ENCODE measurements at places on chromosomes 11 and 22.

GRCh38 chr11:116791813-116792143 is at the start of gene APOA5:
Gene APOA5 (minus strand): TSS chr11:116791879. CDS start chr11:116791860, 19 bp downstream.
- no peak for DNase-seq

DNA sequence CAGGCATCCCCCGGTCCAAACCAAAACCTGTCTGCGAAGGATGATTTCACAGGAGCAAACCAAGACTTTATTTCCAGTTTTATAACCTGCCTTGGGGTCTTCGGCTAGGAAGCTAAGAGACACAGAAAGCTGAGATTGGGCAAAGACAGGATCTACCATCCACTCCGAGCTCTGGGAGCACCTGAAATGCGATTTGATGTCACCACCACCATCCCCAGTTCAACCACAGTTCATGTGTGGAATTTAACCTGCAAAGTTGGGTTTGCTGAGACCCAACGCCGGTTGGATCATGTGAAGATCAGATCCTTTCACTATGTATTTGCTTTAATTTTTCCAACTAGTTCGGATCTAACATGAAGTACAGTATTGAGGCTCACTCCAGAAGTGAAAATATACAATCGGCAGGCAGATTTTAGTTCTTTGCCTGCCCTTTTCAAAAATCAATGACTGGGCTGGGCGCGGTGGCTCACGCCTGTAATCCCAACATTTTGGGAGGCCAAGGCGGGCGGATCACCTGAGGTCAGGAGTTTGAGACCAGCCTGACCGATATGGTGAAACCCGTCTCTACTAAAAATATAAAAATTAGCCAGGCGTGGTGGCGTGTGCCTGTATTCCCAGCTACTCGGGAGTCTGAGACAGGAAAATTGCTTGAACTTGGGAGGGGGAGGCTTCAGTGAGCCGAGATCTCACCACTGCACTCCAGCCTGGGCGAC is 1.4 kb upstream of the C11orf24 start:
- DNase-seq: no peak

GRCh38 chr11:22130462-22131053 is 62.3 kb upstream of the ANO5 start:
- DNase-seq: no peak

DNA sequence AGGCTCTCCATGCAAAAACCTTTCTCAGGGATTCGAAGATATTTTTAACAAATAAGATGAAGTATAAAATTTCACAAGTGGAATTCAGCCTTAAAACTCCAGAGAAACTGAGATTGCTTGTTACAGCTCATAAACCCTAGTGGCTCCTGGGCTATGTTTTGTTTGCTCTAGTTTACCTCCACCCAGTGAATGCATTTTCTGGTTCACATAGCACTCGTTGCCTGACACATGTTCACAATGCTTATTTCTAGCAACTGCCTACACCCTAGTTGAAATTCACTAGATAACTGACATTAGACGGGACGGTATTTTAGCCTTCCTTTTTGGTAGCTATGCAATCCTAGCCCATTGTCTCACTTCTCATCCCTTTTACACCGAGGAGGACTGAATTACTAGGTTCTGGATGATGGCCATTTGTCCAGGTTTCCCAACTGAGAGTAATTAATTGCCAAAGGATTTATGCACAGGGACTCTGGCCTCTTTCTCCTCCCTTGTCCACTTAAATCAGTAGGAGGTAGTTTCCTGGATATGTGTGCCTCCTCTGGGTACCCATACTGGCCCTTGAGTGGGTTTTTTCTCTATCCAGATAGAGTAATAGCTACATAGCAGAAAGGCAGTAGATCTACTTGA is 951.6 kb downstream of the DLG2 start:
- no peak for DNase-seq

- DNase-seq: no peak
These were observed 39.5 kb upstream of the SLC5A12 start for GRCh38 chr11:26761361-26761809.

- DNase-seq: no peak
These were observed 38.7 kb downstream of the BUD13 start for GRCh38 chr11:116733969-116734508.

GRCh38 chr11:115201111-115201792 is 303.0 kb downstream of the CADM1 start:
- no peak for DNase-seq

GRCh38 chr11:86672007-86672621 is at the start of gene ME3:
Gene ME3 (minus strand): TSS chr11:86672616.
- peak; percentile 40 for DNase-seq

DNA sequence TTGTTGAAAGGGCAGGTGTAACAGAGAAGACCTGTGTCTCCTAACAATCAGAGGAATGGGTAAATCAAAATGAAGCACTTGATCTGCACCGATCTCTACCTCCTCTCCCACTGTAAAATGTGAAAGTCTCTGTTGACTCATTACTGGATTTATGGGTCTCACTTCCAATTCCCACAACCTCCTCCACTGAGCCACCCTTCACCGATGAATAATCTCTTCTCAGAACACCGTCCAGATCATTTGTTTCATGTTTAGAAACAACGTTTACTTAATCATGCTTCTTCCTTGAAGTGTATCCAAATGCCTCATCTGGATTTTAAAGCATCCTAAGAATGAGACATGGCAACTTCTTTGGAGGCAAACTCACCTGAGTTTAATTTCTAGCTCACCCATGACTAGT is 643.6 kb downstream of the ETS1 start:
- DNase-seq: no peak

DNA sequence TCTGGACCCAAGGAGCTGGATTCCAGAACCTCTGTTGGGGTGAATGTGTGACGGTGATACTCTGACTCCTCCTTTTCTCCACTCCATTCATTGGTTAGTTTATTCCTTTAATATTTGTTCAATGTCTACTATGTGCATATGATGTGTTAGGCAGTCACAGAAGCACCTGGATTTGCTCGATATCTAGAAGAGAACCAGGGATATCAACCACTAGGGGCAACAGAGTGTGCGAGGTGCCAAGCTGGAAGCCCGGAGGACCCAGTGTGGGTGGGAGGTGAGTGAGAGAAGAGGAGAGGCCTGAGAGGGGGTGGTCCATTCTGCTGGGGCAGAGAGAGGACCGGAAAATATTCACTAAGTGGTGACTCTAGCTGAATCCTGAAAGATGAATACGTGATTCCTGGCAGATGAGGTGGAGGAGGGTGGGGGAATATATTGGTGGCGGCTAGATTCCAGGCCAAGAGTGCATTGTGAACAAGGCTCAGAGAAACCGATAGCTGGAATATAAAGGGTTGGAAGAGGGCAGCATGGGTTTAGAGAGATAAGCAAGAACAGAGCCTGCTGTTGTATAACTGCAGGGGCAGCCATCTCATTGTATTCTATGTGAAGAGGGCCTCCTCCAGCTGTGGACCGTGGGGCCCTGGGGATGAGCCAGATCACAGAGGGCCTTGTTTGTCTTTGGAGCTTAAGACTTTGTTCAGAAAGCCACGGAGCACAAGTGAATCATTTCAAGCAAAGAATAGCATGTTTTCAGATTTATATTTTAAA is 6.9 kb upstream of the TIMP3 start:
- DNase-seq: no peak

DNA sequence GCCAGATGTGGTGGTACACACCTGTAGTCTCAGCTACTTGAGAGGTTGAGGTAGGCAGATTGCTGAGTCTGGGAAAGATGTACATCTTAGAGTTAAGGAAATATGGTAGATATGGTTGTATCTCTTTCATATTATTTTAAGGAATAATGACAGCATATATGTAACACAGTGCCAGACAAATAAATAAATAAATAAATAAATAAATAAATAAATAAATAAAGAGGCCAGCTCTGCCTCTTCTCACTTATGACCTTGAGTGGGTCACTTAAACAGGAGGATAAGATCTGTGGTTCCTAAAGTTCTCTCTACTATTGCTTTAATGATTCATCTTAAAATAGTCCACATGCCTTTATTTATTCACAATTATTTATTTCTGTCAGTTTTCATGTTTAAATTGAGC is 890.9 kb upstream of the TENM4 start:
- no peak for DNase-seq

- no peak for DNase-seq
These were observed 44.1 kb upstream of the PRDM11 start for GRCh38 chr11:45102361-45102809.

DNA sequence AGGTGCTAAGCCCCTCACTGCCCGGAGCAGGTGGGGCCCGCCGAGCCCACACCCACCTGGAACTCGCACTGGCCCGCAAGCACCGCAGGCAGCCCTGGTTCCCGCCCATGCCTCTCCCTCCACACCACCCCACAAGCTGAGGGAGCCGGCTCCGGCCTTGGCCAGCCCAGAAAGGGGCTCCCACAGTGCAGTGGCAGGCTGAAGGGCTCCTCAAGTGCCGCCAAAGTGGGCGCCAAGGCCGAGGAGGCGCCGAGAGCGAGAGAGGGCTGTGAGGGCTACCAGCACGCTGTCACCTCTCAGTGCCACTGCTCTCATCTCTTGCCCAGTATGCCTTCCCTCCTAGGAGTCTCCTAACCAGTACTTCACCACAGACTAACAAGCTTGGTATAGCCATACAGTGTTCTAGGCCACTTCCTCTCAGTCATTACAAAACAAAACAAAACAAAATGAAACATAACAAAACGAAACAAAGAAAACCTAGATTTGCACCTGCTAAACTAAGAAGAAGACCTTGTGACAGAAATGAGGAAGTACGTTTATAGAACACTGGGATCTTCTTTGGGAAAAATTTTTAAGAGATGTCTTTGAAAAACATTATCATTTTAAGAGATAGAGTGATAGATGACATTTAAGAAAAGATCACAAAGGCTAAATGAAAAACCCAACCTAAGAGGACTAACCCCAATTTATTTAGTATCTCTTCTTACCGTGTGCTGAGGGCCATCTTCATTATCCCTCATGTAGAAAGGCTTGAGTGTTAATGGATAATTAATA is 47.7 kb upstream of the GAB2 start:
- peak; percentile 48 for DNase-seq

DNA sequence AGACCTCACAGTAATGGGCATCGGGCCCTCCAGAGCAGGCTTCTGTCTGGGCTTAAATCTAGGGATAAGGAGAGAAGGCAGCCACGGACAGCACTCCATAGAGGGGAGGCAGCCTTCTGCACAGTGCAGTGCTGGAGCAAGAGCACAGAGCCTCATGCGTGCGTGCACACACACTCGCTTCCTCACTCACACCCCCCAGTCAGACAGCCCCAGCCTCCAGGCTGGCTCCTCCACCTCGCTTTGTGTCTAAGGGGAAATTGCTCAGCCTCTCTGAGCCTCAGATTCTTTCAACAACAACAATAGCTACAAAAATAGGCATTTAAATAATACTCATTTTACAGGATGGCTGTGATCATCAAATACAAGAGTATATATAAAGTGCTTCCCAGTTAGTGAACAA is 26.7 kb upstream of the ETS1 start:
- DNase-seq: no peak

- no peak for DNase-seq
These were observed 18.1 kb downstream of the DGCR2 start for GRCh38 chr22:19103880-19104821.

DNA sequence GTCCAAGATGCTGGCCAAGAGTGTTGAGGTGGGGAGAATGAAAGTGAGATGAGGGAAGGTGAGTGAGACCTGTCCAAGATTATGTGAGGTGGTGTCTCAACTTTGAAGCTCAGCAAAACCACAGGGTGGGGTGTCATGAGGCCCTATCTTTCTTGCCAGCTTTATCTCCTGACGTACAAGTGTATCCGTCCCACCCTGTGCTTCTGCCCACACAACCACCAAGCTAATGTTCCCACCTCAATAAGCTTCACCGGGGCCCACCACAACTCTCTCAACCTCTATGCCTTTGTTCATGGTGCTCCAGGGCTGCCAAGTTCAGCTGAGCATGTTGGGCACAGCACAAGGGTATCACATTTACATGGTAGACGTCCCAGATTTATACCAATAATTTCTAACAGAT is 7.1 kb upstream of the TPST2 start:
- DNase-seq: peak; percentile 35

DNA sequence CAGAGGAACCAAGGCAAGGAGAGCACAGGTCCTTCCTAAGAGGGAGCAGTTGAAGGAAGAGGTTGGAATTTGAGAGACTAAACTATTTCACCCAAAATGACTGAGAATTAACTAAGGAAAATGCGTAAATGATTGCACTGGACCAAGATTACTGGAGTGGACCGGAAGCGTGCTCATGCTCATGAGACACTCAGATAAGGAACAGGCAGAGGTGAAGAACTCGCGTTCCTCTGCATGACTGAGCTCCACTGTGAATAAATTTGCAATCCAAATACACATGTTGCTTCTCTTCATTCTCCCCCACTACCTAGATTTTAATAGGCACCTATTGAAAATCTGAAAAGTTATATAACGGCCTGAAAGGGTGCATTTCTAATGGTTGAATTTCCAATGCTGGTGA is 207.0 kb downstream of the KIRREL3 start:
- no peak for DNase-seq

DNA sequence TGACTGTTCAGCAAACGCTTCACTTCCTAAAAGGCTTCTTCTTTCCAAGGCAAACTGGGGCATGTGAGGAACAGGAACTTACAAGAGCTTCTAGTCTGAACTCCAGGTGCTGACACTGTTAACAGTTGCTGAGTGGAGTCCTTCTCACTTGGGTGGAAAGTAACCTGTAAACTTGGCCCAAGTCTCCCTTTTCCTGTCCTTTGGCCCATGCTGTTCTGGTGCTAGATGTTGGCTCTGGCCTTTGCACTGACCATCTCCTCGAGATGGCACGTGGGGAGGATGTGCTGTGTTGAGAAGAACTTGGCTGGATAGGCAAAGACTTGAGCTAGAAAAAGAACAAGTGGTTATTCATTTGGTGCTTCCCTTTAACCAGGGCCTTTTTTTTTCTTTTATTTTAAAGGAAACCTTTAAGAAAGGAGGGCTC is 53.6 kb downstream of the PTPRJ start:
- DNase-seq: no peak

- no peak for DNase-seq
These were observed 9.2 kb downstream of the LRRC32 start for GRCh38 chr11:76661306-76661751.

DNA sequence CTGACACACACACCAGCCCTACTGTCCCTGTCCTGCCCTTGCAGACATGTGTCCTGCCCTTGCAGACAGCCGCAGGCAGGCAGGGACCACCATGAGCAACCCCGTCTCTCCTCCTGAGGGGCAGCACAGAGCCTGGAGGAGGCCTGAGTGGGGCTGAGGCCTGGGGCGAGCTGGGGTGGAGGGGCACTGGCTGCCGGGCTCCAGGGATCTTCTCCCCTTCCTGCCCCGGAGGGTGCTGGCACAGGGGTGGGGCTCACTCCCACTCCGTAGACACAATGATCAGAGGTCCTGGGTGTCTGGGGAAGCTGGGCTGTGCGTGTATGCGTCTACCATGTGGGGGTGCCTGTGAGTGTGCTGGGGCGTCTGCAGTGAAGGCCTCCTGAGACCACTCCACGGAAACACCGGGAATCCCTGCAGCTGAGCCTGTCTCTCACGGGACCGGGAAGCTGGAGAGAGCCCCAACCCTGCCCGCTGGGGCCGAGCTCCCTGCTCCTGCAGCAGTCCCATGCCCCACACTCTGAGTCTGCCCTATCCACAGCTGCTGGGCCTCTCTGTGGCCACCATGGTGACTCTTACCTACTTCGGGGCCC is 588 bp downstream of the TSPAN32 start:
- no peak for DNase-seq

GRCh38 chr22:22768885-22769284 is 118.7 kb upstream of the IGLL5 start:
- DNase-seq: no peak

GRCh38 chr11:5941951-5942350 is at the start of gene OR56A3:
Gene OR56A3 (plus strand): TSS chr11:5942251. CDS start chr11:5947347, 5,096 bp downstream.
- DNase-seq: no peak

- no peak for DNase-seq
These were observed 1.0 kb upstream of the SLC1A2 start for GRCh38 chr11:35420371-35420770.

GRCh38 chr22:42622061-42622710 is 7.5 kb upstream of the POLDIP3 start:
- DNase-seq: no peak
